Stimulated activated naive CD4-positive, alpha-beta T cell treated with Interleukin-2 at 50 U/mL for 16 hours (primary cell): ENCODE measurements at places on chromosomes 3 and 15.

GRCh38 chr3:122559906-122560305, 4.2 kb downstream of the PARP9 start:
- DNase-seq = no peak

GRCh38 chr3:67388738-67389137, 265.7 kb downstream of the SUCLG2 start:
- DNase-seq = no peak

GRCh38 chr3:124634210-124635168, 95.8 kb upstream of the UMPS start:
- no peak for DNase-seq

DNA sequence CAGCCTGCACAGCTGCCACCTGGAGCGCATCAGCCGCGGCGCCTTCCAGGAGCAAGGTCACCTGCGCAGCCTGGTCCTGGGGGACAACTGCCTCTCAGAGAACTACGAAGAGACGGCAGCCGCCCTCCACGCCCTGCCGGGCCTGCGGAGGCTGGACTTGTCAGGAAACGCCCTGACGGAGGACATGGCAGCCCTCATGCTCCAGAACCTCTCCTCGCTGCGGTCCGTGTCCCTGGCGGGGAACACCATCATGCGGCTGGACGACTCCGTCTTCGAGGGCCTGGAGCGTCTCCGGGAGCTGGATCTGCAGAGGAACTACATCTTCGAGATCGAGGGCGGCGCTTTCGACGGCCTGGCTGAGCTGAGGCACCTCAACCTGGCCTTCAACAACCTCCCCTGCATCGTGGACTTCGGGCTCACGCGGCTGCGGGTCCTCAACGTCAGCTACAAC, 20.4 kb downstream of the NRROS start:
- no peak for DNase-seq

GRCh38 chr3:130377960-130378676, 32.6 kb downstream of the COL6A5 start:
- DNase-seq = no peak

GRCh38 chr3:7744850-7745249, 756.8 kb upstream of the LMCD1 start:
- no peak for DNase-seq

- DNase-seq = no peak
These were observed 25.5 kb upstream of the CSPG5 start for GRCh38 chr3:47604145-47604544.

- DNase-seq = no peak
These were observed 33.0 kb upstream of the LINGO1 start for GRCh38 chr15:77665530-77666295.

DNA sequence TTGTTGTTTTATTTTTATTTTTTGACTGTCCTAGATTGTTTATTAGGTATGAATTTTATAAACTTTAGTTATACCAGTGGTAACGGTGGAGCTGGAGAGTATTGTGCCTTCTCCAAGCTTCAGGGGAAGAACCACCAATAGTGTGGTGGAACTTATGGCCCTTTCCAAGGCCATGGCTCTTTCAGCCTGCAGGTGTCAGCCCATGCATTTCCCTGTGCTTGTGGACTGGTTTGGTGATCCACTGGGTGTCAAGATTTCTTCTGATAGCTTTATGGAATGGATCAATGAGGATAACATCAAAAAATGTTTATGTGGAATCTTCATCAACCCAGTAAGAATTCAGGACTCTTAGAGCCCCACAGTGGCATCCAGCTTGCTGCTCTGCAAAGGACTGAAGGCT, 19.2 kb upstream of the SCAMP5 start:
- DNase-seq = no peak
